ENCODE measurements at places on chromosomes 3 and 15. TPM values are rescaled to one million over a fixed set of nuclear protein-coding genes. Genes with fewer than 3 reads are reported as not detected.

The CNTN4 gene
- 3.3 TPM for total RNA-seq

The APH1B gene
- 3.3 TPM for total RNA-seq

The CDHR4 gene
- total RNA-seq: not detected

The IL12A gene
- total RNA-seq: not detected

The BDH1 gene
- total RNA-seq: 279 TPM

The MYH15 gene
- total RNA-seq: 0.03 TPM

The CISH gene
- 8.5 TPM for total RNA-seq

The SLC24A5 gene
- not detected for total RNA-seq

The CFAP100 gene
- total RNA-seq: not detected

The COMMD4 gene
- 33.6 TPM for total RNA-seq

The ADAMTS9 gene
- total RNA-seq: 0.81 TPM

The DTX3L gene
- total RNA-seq: 31.1 TPM

The ZWILCH gene
- 3.3 TPM for total RNA-seq

The GNB4 gene
- 3.3 TPM for total RNA-seq

The MAP6D1 gene
- total RNA-seq: 0.65 TPM

The PATL2 gene
- total RNA-seq: 0.58 TPM

DNA sequence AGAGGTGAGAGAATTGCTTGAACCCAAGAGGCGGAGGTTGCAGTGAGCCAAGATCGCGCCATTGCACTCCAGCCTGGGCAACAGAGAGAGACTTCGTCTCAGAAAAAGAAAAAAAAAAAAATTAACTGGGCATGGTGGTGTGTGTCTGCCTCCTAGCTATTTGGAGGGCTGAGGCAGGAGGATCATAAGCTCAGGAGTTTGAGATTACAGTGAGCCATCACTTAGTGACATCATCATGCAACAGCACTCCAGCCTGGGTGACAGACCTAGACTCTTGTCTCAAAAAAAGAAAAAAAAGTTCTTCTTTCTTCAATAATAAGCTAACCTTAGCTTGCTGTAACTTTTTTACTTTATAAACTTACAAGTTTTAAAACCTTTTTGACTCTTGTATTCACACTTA, 99.8 kb downstream of the SLMAP start:
- no peak for DNase-seq

GRCh38 chr3:17411157-17411877, 331.1 kb downstream of the TBC1D5 start:
- no peak for DNase-seq

- no peak for DNase-seq
Observed at GRCh38 chr3:55198554-55198953, 270.7 kb upstream of the LRTM1 start.

GRCh38 chr15:35550957-35551356, 5.0 kb upstream of the DPH6 start:
- no peak for DNase-seq

DNA sequence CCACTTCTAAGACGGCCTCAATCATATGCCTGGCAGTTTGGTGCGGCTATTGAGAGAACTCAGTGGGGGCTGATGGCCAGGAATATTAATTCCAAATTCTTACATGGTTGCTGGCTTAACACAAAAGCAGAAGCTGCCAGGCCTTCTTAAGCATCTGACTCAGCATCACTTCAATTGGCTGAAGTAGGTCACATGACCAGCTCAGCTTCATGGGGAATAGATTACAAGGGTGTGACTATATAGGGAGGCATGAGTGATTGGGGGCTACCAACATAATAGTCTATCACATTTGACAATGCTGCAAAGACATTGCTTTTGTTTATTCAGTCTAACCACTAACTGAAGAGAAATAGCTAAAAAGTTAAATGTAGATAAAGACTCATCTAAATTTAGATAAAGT, 101.6 kb upstream of the ANKRD28 start:
- DNase-seq: no peak

DNA sequence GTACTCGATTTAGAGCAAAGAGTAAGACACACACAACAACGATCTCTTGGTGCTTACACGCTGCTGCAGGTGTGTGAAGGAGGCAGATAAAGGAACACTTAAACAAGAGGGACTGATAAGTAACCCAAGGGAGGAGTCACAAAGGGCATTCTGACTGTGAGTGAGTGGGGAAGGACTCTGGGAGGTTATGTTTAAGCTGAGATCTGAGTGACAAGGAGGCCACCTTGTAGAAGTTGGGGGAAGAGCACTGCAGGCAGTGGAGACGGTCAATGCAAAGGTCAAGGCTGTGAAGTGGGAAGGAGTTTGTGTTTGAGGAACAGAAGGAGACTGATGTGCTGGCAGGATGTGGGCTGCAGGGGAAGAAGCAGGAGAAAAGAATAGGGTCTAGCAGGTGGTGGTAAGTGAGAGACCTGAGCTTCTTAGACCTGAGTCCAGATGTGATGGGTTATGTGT, 63.1 kb downstream of the LPP start:
- no peak for DNase-seq

GRCh38 chr3:65484964-65485363, 553.8 kb downstream of the MAGI1 start:
- no peak for DNase-seq

DNA sequence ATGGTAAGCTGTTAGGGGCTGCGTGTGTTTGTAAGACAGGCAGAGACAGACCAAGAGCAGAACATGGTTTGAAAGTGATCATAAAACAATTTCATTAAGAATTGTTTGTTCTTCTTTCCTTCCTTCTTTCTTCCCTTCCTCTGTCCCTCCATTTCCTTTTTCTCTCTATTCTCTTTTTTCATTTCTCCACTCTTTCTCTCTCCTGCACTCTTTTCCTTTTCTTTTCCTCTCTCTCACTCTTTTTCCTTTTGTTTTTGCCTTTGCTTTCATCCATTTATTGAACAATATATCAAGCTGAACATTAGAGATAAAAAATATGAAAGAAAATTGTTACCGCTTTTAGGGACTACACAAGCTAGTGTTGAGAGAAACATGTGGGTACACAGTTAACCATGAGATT, 62.2 kb upstream of the GOLIM4 start:
- no peak for DNase-seq

DNA sequence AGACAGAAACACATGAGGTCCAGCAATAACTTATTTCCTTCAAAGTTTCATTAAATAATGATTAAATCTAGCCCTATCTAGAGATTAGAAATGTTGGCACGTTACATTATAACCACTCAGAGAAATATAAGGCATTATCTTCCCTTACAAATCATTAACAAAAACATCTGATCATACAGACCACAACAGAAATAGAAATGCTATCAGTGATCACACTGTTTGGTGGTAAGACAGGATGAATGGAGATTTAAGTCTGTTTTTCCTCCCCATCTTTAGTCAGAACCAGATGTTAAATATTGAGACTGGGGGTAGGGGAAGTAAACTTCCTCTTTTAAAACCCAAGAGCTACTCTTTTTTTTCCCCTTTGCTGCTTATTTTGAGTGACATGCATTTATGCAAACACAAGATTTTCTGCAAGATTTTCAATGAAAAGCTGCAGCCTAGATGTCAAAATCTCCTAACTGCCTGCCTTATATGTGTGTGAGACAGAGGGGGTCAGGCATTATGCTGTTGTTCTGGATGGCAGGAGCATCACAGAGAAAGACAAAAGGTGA, 70.4 kb downstream of the CBLB start:
- DNase-seq: no peak

GRCh38 chr3:58164906-58165821, 45.6 kb downstream of the DNASE1L3 start:
- DNase-seq: no peak

- DNase-seq: no peak
Observed at GRCh38 chr15:42582569-42583375, 7.4 kb downstream of the STARD9 start.

GRCh38 chr3:30768703-30769550, 125.5 kb downstream of the GADL1 start:
- DNase-seq: peak; percentile 62

DNA sequence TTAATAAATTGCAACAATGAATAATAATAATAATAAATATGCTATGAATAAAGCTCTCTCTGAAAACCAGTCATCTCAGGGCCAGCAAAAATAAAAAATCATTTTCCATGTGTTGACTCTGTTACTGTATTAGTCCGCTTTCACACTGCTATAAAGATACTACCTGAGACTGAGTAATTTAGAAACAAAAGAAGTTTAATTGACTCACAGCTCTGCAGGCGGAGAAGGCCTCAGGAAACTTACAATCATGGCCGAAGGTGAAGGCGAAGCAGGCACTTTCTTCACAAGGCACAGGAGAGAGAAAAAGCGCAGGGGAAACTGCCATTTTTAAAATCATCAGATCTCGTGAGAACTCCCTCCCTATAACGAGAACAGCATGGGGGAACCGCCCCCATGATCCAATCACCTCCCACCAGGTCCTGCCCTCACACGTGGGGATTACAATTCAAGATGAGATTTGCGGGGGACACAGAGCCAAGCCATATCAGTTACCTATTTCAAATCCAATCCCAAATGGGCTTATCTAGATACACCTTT, 224.1 kb downstream of the IGSF11 start:
- no peak for DNase-seq

DNA sequence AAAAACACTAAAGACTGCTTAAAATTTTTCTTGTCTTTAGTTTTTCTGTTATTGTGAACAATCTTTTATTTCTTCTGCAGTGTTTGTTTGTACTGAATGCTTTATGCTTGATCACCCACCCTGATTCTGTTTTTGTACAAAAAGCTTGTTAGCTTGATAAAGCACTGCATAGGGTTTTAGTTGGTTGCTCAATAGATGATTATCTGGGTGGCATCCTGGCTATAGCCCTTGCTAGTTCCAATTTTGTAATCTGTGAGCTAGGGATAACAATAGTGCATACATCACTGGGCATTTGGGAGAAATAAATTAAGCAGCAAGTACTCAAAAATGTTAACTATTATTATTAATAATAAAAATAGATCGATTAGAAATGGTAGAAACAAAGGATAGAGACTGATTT, 102.3 kb downstream of the ZPLD1 start:
- no peak for DNase-seq

GRCh38 chr15:53129121-53129904, 339.2 kb upstream of the ONECUT1 start:
- no peak for DNase-seq

- DNase-seq: no peak
Observed at GRCh38 chr15:83249030-83249343, 35.5 kb downstream of the BNC1 start.

- DNase-seq: no peak
Observed at GRCh38 chr15:69299943-69300588, 1.4 kb downstream of the PAQR5 start.

- no peak for DNase-seq
Observed at GRCh38 chr3:102525624-102526023, 90.8 kb downstream of the ZPLD1 start.

- no peak for DNase-seq
Observed at GRCh38 chr3:127768346-127769008, 53.8 kb downstream of the MGLL start.

GRCh38 chr3:71054312-71054711, 529.2 kb downstream of the FOXP1 start:
- no peak for DNase-seq

- no peak for DNase-seq
Observed at GRCh38 chr3:191963182-191963581, 502.2 kb downstream of the PYDC2 start.

- DNase-seq: no peak
Observed at GRCh38 chr3:138781012-138781470, 53.7 kb downstream of the PIK3CB start.

- DNase-seq: no peak
Observed at GRCh38 chr15:101126618-101127505, 125.0 kb downstream of the CHSY1 start.

- no peak for DNase-seq
Observed at GRCh38 chr3:109995377-109995776, 658.0 kb upstream of the DPPA4 start.

DNA sequence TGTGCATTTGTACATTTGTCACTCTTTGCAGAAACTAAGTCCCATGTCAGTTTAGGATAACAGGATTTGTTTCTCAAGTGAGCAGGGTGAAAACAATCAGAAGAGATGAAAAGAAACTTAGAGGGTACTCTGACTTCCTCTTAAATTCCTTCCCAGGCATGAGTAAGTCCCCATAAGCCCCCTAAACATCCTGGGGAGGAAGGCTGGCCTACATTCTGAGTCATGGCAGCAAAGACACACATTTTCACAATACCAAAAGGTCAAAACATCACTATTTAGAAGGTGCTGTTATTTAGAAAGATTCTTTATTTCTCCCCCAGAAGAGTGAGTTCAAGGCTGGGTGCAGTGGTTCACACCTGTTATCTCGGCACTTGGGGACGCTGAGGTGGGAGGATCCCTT, 7.6 kb upstream of the FOXP1 start:
- no peak for DNase-seq

- DNase-seq: peak; percentile 55
Observed at GRCh38 chr15:67839499-67839928, 331 bp downstream of the RNU6-1 start.

GRCh38 chr15:67979281-67979680, 74.8 kb upstream of the PIAS1 start:
- no peak for DNase-seq

DNA sequence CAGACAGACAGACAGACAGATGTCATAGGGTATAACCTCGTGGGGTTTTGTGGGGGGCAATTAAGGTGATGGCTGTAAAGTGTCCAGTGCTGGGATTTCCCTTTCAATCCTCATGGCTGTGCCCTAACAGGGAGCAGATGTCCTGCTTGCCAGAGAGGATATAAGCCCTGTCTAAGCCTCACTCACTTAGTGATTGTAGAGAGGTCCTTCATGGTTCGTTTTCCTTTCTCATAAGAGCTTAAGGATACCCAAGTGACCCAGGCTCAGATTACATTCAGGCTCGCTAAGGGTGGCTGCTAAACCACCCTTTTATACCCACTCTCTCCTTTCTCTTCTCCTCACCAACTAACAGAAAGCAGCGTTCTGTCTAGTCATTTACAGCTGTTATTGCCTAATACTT, 19.2 kb downstream of the LYSMD2 start:
- no peak for DNase-seq

- DNase-seq: no peak
Observed at GRCh38 chr15:98758224-98758623, 109.9 kb downstream of the IGF1R start.

- DNase-seq: no peak
Observed at GRCh38 chr15:94432279-94432678, 200.9 kb downstream of the MCTP2 start.

- DNase-seq: no peak
Observed at GRCh38 chr15:95025924-95026728, 794.8 kb downstream of the MCTP2 start.

DNA sequence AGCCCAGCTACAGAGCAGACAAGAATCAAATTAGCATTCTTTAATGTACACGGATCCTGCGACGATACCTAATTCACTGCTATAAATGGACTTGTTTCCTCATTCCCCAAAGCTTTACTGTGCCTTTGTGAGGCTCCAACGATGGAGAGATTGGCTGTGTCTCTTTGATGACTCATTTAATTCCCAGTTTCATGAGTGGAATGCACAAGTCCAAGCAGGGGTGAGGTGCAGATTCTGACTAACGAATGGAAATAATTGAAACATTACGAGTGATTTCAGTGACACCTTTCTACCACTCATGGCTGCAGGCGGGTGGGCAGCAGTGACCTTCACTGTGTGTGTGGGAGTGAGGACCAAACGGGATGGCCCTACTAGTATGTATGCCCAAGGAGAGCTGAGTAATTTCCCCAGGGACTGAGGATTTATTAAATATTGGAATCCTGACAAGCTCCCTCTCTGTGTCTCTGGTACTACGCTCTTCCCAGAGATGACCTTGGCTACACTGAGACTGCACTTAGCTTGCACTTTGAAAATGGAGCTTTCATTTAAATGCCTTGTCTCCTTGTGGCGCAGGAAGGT, 156.7 kb downstream of the CACNA2D3 start:
- no peak for DNase-seq

Data from left lobe of liver (tissue), 2 donors.